ENCODE measurements at places on chromosomes 4 and X. TPM values are rescaled to one million over a fixed set of nuclear protein-coding genes. Genes with fewer than 3 reads are reported as not detected.
A peak's percentile ranks its signal among the peaks of the same experiment; 100 is the strongest.

C4orf33 gene
- total RNA-seq: 15.9 TPM

NAP1L3 gene
- total RNA-seq: 18.3 TPM

AWAT2 gene
- not detected for total RNA-seq

SULT1B1 gene
- total RNA-seq: not detected

UCHL1 gene
- total RNA-seq: 397 TPM

TCEAL3 gene
- total RNA-seq: 12.2 TPM

CTAG2 gene
- not detected for total RNA-seq

MAGEA9B gene
- total RNA-seq: not detected

UNC5C gene
- total RNA-seq: 0.97 TPM

DGKK gene
- 0.49 TPM for total RNA-seq

YY2 gene
- total RNA-seq: 1.6 TPM

CT45A2 gene
- total RNA-seq: not detected

F9 gene
- total RNA-seq: not detected

GRIA2 gene
- total RNA-seq: 0.13 TPM

DNA sequence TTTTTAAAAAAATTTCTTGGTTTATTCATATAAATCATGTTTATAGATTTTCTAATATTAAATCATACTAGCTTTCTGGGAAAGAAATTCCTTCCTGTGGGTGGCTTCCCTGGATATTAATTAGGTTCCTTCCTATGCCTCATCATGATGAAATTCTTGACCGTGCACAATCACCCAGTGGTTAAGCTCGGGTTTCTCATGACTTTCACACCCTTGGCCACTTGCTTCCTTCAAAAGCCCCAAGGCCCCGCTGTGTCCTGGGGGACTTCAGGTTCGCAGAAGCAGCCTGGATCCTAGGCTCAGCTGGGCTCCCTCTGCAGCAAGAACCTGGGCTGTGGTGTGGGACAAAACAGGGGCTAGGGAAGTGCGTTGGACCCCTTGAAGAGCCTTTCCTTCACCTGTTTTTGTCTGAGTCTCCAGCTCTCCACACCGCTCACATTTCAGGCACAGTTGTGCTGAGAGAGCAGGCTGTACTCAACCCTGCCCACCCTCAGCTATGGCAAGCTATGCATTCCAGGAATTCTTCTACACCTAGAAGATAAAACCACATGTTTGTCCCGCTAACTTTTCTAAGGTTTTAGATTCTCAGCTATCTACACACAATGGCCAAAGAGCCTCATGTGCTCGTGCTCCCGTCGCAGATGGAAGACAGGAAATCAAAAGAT lies 48.9 kb upstream of the TMSB15B start:
- no peak for DNase-seq

GRCh38 chr4:81740487-81740886 lies 268.8 kb upstream of the RASGEF1B start:
- DNase-seq: no peak

- DNase-seq: no peak
These were observed 311.1 kb downstream of the PAPSS1 start for GRCh38 chr4:107408968-107409367.

DNA sequence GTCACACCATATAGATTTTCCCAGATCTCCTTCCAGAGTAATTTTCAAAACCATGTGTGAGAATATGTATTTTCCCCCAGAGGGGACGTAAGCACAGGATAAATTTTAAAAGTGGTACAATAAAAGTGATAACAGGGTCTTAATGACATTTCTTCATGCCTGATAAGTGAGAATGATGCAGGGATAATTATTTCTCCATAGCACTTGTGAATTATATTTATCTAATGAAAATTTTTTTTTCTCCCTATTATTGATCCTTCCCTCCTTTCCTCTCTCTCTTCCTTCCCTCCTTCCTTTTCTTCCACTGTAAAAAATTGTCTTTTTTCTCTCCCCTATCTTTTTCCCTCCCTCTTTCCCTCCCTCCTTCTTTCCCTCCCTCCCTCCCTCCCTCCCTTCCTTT lies 17.0 kb upstream of the TRPC3 start:
- DNase-seq: no peak

DNA sequence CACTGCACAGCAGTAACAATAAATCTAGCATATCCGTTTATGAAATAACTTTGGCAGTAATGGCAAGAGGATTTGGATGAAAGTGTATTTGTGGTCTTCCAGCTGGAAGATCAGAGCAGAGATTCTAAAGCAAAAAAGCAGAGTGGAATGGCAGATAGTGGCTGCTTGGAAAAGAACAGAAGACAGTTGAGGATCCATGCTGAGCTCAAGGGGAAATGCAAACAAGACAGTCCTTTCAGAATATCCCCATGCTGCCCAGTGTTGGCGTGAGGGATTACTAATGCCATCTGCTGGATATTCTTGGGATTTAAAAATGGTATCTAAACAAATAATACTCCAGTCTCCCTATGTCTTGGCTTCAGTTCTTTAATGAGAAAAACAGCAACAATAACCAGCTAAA lies 629.1 kb upstream of the ATOH1 start:
- peak; percentile 16 for DNase-seq

GRCh38 chrX:112545051-112545450 lies 134.7 kb downstream of the LHFPL1 start:
- DNase-seq: no peak

DNA sequence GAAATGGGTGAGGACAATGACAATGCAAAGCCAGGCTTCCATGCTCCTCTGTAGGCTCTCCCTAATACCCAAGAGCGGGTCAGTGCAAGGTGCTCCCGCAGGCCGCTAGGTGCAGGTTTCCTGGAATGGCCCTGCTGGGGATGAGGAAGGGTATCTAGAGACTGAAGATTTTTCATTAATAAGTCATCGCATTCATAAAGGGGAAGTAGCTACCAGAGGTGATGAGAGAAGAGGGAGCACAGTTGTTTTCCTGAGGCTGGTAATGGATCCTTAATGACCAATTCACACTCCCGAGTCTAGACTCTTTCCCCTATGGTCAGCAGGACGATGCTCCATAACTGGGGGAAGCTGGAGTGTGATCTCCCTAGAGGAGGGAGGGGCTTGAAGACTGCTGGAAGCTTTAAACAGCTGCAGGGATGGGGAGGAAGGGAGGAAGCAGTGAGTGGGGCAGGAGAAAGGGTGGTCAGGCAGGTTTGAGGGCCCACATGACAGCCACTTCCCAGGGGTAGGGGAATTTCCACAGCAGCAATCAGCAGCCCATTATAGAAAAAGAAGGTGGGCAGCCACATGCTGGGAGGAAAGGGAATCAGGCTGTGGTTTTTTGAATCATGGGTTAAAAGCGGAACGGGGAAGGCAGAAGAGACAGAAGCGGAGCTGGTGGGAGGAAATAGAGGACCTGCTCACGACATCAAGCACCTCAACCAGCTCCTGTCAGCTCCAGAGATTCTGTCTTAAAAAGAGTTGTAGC lies 10.2 kb upstream of the ATP6AP2 start:
- DNase-seq: no peak

- no peak for DNase-seq
These were observed 333.8 kb downstream of the ANK2 start for GRCh38 chr4:113383111-113383785.

DNA sequence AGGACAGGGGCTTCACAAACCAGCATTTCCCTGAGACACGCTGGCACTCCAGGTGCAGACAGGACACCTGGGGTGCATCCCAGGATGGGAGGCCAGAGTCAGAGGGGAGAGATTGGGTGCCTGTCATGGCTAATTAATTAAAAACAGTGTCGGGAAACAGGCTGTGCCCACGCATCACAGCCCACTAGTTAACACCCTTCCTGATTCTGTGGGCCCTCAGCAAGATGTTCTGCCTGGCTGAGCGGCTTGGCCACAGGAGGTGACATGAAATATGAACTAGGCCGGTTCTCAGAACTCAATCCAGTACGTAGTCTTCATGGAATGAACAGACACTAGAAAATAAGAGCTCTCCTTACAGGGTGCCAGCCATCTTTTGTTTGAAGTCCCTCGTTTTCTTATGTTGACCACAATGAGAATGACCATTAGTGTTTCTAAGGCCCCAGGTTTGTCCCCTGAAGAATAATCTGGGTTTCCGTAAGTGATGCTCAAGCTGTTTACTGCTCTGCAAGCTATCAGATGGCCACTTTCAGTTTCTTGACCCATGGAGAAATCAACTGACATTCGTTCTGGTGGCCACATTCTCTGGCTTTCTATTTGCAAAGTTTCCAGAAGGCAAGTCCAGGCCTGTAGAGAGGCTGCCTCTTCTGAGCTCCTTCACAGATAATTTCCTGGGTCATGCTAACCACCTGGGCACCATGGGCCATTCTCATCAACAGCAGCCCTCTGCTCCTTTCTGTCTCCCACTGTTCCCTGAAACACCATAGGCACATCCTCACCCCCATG lies 72.3 kb downstream of the SLC34A2 start:
- DNase-seq: no peak

DNA sequence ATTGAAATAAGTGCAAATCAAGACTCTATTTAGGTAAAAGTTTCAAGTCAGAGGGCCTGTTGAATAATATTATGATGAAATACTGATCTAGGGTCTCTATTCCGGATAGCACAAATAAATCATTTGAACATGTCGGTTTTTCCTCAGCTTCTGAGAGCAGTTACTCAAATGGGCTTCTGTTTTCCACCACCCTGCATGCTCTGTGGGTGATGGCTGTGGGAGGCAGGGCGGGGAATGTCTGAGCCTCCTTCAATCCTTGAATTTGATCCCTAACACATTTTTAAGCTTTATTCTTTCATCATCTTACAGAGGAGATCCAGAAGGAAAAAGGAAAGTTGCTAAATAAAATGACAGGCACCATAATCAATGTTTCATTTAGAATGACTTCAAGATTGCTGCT lies 8.5 kb downstream of the UNC5C start:
- no peak for DNase-seq

- DNase-seq: no peak
These were observed 22.7 kb downstream of the RASGEF1B start for GRCh38 chr4:81449015-81449414.

GRCh38 chrX:51461053-51462044 lies 35.0 kb downstream of the NUDT11 start:
- DNase-seq: no peak

DNA sequence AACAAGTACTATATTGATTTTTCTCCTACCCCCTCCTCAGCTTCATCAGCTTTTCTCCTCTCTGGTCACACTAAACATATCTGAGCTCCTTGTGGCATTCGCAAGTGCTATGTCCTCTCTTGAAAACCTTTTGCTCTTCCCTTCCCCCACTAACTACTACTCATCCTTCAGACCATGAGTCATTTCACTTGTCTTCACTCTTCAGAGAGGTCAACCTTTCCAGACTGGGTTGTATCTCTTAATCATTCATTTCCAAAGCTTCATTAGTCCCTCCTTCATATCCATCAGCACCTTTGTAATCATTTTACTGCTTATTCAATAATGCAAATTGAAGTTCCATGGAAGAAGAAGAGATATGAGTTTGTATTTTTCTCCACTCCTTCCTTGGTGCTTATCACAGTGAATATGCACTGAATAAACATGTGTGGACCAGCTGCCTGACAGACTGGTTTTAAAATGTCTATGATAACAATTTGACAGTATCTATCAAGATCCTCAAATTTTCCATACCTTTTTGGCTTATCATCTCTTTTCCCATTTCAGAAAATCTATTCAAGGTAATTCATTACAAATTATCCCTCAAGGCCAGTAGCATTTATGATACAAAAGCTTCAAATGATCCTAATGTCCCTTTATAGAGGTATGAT lies 28.4 kb downstream of the DDX60L start:
- no peak for DNase-seq

GRCh38 chr4:41569961-41570360 lies 32.0 kb downstream of the LIMCH1 start:
- DNase-seq: no peak

DNA sequence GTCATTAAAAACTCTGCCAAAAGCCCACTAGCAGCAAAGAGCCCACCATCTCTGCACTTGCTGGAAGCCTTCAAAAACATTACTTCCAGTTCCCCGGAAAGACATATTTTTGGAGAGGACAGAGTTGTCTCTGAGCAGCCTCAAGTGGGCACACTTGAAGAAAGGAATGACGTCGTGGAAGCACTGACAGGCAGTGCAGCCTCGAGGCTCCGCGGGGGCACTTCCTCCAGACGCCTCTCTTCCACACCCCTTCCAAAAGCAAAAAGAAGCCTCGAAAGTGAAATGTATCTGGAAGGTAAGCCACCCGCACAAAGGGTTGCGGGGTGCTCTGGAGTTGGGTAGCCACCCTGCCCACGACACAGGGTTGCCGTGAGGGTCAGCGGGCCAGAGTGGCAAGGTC lies 25.9 kb downstream of the OFD1 start:
- DNase-seq: no peak

DNA sequence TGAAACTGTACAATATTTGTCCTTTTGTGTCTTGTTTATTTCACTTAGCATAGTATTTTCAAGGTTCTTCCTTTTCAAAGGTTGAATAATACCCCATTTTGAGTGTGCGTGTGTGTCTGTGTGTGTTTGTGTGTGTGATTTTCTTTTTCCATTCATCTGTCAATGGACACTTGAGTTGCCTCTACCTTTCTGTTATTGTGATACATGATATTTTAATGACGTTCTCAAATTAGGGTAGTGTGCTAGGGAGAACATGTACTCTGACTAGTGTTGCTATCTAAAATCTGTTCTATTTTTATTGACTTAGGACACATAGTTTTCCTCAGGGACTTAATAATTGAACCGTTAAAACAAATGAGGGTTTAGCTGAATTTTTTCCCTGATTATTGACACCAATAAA lies 9.9 kb downstream of the MMRN1 start:
- DNase-seq: no peak

GRCh38 chr4:3193531-3194203 lies 55.3 kb upstream of the MSANTD1 start:
- no peak for DNase-seq

GRCh38 chr4:48047421-48047844 lies 30.9 kb downstream of the NIPAL1 start:
- no peak for DNase-seq

GRCh38 chr4:15855804-15856475 lies 77.8 kb downstream of the CD38 start:
- no peak for DNase-seq
